ENCODE measurements at places on chromosomes 11 and 22. TPM values are rescaled to one million over a fixed set of nuclear protein-coding genes. Genes with fewer than 3 reads are reported as not detected.

The TTC17 gene
- total RNA-seq: 61.0 TPM

The RGL4 gene
- 0.11 TPM for total RNA-seq

The OR10G6 gene
- not detected for total RNA-seq

The MTA2 gene
- 86.5 TPM for total RNA-seq

The CCDC157 gene
- 1.5 TPM for total RNA-seq

The OR52I1 gene
- total RNA-seq: not detected

The YPEL1 gene
- 16.4 TPM for total RNA-seq

The CASP1 gene
- total RNA-seq: 11.1 TPM

The OR56A1 gene
- total RNA-seq: not detected

The MUC5AC gene
- under 0.01 TPM for total RNA-seq

The CASP5 gene
- 0.57 TPM for total RNA-seq

The SYTL2 gene
- 7.1 TPM for total RNA-seq

The SHANK2 gene
- 25.3 TPM for total RNA-seq

The WT1 gene
- total RNA-seq: 3.5 TPM

The HEPHL1 gene
- not detected for total RNA-seq

The SLC22A8 gene
- total RNA-seq: not detected

The IFT27 gene
- 16.4 TPM for total RNA-seq

The POLA2 gene
- total RNA-seq: 16.6 TPM

The GGT1 gene
- total RNA-seq: 3.6 TPM

The ZP1 gene
- not detected for total RNA-seq

The BRSK2 gene
- 2.7 TPM for total RNA-seq

The C11orf52 gene
- 3.3 TPM for total RNA-seq

The IGLL1 gene
- total RNA-seq: not detected

The C11orf87 gene
- total RNA-seq: not detected

The DLAT gene
- 30.7 TPM for total RNA-seq

The SCUBE1 gene
- 33.3 TPM for total RNA-seq

The USP2 gene
- total RNA-seq: 5.2 TPM

The CD248 gene
- 28.2 TPM for total RNA-seq

The DAGLA gene
- total RNA-seq: 1.5 TPM

The CLP1 gene
- total RNA-seq: 8.3 TPM

The DGAT2 gene
- 1.4 TPM for total RNA-seq

The APOBEC3F gene
- 2.8 TPM for total RNA-seq
